ENCODE measurements at places on chromosomes 7 and 10. TPM values are rescaled to one million over a fixed set of nuclear protein-coding genes. Genes with fewer than 3 reads are reported as not detected.

Gene SPDYE2
- not detected for total RNA-seq

Gene MYH16
- total RNA-seq = not detected

Gene ADRB1
- not detected for total RNA-seq

Gene ELFN1
- 12.3 TPM for total RNA-seq

Gene STEAP1B
- 1.2 TPM for total RNA-seq

- H3K36me3 ChIP-seq = peaks cover 15% of the 10 kb centered on the region
- H3K27ac ChIP-seq = peak overlapping the region; percentile 83
- H3K4me1 ChIP-seq = peaks cover 19% of the 10 kb centered on the region
- DNase-seq = no peak
These were observed 30.5 kb upstream of the DDX50 start for GRCh38 chr10:68870545-68871104.

GRCh38 chr10:621981-622740 lies 67.3 kb downstream of the DIP2C start:
- no peak overlapping the region for H3K4me3 ChIP-seq
- peaks cover 45% of the 10 kb centered on the region for H3K4me1 ChIP-seq
- DNase-seq = no peak
- no peaks in the 10 kb centered on the region for H3K27me3 ChIP-seq
- H3K36me3 ChIP-seq = peaks cover 2% of the 10 kb centered on the region

- no peaks in the 10 kb centered on the region for H3K36me3 ChIP-seq
- no peak for DNase-seq
These were observed 351.6 kb upstream of the ZMIZ1 start for GRCh38 chr10:78717200-78717599.

DNA sequence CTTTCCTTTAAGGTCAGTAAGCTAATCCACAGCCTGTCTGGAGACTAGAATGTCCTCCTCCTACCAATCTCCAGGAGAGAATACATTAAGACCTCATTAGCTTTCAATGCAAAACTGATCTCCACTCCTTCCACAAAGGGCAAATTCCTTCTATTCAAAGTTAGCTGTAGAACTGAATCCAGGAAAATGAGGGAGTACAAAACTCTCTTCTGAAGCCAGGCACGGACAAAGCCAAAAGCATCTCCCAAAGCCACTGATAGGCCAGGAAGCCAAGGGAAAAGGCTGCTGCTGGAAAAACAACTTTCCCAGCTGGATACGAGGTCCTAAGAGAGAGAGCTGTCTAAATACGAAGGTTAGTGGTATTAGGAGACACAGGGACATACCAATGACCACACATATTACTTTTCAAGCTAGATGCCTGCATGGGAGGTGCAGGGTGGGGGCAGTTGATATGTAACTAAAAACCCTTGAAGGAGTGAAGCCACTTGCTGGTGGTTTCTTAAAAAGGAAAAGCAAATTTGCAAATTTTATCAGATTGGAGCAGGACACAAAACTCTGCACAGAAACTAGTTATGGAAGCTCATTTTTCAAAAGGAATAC lies 43.6 kb downstream of the MKX start:
- H3K4me1 ChIP-seq = no peaks in the 10 kb centered on the region
- DNase-seq = no peak
- H3K4me3 ChIP-seq = no peak overlapping the region
- H3K36me3 ChIP-seq = no peaks in the 10 kb centered on the region

GRCh38 chr10:131448171-131448570 lies 136.7 kb upstream of the TCERG1L start:
- DNase-seq = no peak
- peaks cover 8% of the 10 kb centered on the region for H3K4me1 ChIP-seq
- no peak overlapping the region for H3K4me3 ChIP-seq
- H3K27ac ChIP-seq = no peak overlapping the region

- peaks cover 1% of the 10 kb centered on the region for H3K4me1 ChIP-seq
- DNase-seq = no peak
- no peaks in the 10 kb centered on the region for H3K36me3 ChIP-seq
- H3K27ac ChIP-seq = no peak overlapping the region
- no peak overlapping the region for H3K4me3 ChIP-seq
These were observed 205.8 kb upstream of the TEX47 start for GRCh38 chr7:89001306-89001705.

DNA sequence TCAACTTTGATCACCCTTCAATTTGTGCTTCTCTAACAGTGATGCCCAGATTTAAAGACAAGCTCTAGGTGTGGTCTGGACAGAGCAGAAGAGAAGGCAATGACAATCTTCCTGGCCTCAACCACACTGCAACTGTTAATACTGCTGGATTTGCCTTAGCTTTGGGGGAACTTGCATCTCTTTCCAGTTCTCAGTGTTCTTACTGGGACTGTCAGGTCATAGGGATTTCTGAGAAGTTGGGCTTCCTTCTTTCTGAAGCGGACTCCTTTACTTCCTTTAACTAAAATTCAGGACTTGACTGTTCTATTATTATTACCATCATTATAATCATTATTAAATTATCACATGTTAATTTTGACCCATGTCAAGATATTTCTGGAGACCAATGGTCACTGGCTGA lies 80.8 kb downstream of the OSBPL3 start:
- no peak for DNase-seq
- no peaks in the 10 kb centered on the region for H3K36me3 ChIP-seq
- H3K4me3 ChIP-seq = no peak overlapping the region
- H3K4me1 ChIP-seq = peaks cover 6% of the 10 kb centered on the region
- no peaks in the 10 kb centered on the region for H3K27me3 ChIP-seq

GRCh38 chr7:128021366-128021765 lies 9.9 kb downstream of the LRRC4 start:
- H3K36me3 ChIP-seq = peaks cover 14% of the 10 kb centered on the region
- H3K4me1 ChIP-seq = peaks cover 2% of the 10 kb centered on the region
- H3K4me3 ChIP-seq = no peak overlapping the region
- H3K27me3 ChIP-seq = no peaks in the 10 kb centered on the region
- DNase-seq = no peak
- peak overlapping the region; percentile 22 for H3K27ac ChIP-seq

- DNase-seq = no peak
- H3K27me3 ChIP-seq = no peaks in the 10 kb centered on the region
- no peaks in the 10 kb centered on the region for H3K4me1 ChIP-seq
- H3K36me3 ChIP-seq = no peaks in the 10 kb centered on the region
These were observed 55.1 kb upstream of the ZEB1 start for GRCh38 chr10:31263903-31264302.

DNA sequence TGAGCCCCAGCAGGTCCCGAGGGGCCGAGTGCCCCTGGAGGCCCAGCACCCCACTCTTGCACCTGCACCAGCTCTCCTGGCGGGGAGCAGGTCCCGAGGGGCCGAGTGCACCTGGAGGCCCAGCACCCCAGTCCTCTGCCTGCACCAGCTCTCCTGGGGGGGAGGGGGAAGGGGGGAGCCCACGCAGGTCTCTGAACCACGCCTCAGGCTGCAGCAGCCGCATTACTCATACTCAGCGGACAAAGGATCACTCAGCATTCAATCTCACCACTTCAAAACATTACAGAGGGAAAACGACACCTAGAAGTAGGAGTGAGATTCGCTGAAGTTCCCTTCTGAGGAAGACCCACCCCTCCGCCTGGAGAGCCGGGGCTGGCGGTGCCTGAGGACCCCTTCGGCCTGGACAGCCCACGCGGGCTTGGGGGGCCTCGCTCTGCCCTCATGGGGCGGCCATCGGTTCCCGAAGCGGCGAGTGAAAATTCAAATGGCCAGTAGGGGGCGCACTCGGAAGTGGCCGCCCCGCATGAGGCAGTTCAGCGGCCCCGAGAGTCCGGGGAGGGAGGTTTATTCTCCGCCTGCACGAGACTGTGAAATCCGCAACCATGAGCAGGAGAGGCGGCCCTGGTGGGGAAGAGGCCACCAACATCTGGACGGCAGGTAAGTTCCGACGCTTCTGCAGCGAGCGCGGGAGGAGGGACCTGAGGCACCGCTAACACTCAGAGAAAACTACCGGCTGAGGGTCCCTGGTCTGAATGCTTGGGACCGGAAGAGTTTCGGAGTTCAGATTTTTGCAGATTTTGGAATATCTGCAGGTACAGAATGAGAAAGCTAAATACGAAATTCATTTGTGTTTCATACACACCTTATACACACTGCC lies 1.1 kb upstream of the GPER1 start:
- H3K27ac ChIP-seq = peak overlapping the region; percentile 80
- peaks cover 12% of the 10 kb centered on the region for H3K4me1 ChIP-seq
- DNase-seq = peak; percentile 61
- H3K36me3 ChIP-seq = peaks cover 3% of the 10 kb centered on the region

- peaks cover 19% of the 10 kb centered on the region for H3K27me3 ChIP-seq
- no peak for DNase-seq
- H3K4me1 ChIP-seq = peaks cover 3% of the 10 kb centered on the region
- H3K36me3 ChIP-seq = no peaks in the 10 kb centered on the region
- H3K4me3 ChIP-seq = no peak overlapping the region
These were observed 55.3 kb downstream of the CH25H start for GRCh38 chr10:89151857-89152256.

- DNase-seq = no peak
- no peaks in the 10 kb centered on the region for H3K27me3 ChIP-seq
- H3K27ac ChIP-seq = peak overlapping the region; percentile 85
- H3K4me3 ChIP-seq = no peak overlapping the region
- H3K36me3 ChIP-seq = peaks cover 8% of the 10 kb centered on the region
- H3K4me1 ChIP-seq = peaks cover 3% of the 10 kb centered on the region
These were observed 13.2 kb downstream of the YKT6 start for GRCh38 chr7:44213877-44214388.

DNA sequence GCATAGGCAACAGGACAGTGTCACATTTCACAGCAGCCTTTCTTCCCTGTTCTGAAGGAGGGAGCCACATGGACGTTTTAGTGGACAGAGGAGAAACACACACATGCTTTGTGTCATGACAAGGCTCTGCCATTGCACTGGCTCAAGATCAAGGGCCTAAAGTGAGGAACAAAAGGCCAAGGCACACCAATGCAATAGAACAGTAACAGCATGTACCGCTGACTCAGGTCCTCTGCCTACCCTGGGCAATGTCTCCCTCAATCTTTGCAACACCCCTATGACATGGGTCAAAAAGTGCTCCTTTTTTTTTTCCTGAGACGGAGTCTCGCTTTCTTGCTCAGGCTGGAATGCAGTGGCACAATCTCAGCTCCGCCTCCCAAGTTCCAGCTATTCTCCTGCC lies 57.8 kb upstream of the SDK1 start:
- peaks cover 4% of the 10 kb centered on the region for H3K36me3 ChIP-seq
- H3K4me3 ChIP-seq = no peak overlapping the region
- peak overlapping the region; percentile 68 for H3K27ac ChIP-seq
- peaks cover 7% of the 10 kb centered on the region for H3K27me3 ChIP-seq
- peaks cover 22% of the 10 kb centered on the region for H3K4me1 ChIP-seq
- no peak for DNase-seq

DNA sequence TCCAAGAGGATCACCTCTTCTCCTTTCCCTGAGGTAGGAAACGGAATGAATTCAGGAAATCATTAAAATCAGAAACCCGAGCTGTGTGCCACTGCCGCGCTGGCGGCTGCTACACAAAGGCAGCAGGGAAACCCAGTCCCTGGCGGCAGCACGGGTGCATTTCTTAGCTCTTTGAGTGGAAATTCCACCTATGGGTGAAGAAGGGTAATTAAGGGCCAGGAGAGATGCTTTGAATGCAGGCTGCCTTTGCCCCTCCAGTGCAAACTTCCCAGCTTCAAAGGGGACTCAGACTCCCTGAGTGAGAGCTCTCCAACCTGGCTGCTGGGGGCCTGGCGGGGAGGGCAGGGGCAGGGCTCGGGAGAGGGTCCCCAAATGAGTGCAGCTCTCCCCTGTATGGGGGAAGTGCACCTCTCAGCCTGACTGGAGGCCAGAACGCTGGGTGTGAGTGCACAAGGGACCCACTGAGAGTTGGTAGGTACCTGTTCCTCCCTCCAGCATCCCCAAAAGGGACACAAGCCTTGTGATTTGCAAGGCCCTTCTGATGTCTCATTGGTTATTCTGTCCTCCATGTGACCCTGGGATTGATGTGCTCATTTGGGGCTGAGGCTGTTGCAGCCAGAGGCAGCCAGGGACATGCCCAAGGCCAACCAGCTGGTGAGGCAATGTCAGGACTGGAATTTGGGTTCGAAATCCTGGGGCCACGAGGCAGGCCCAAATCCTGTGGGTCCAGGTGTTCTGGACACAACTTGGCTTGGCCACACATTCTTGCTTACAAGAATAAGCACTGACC lies 16.3 kb upstream of the ZMIZ1 start:
- no peaks in the 10 kb centered on the region for H3K27me3 ChIP-seq
- peak; percentile 43 for DNase-seq
- H3K36me3 ChIP-seq = no peaks in the 10 kb centered on the region

DNA sequence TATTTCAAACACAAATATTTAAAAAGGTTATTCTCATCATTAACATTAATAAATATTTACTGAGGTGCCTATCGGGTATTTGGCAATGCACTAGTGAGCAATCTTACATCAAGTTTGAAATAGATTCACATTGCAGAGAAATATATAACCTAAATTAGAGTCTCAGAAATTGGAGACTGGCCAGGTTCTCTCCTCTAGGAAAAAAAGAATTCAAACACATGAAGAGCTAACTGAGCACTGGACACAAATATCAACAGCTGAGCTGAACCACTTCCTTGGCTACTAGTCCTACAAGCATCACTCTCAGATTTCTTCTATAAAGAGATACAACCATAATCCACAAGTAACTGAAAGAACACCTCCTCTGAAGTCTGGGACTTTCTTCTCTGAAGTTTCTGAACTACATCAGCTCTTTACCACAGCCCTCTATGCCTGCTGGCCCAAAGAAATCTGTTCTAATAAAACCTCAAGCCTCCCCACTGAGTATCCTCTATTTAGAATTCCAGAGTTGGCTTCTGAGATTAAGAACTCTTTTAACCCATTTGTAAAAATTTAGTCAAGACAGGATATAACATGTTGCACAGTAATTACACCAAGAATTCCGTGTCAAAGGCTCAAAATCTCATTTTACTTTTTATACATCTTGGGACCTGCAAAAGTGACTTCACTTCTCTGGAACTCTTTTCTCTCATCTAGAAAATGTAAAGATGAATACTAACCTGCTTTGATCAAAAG lies 45.2 kb downstream of the MTERF1 start:
- H3K36me3 ChIP-seq = no peaks in the 10 kb centered on the region
- H3K27me3 ChIP-seq = no peaks in the 10 kb centered on the region
- no peak overlapping the region for H3K4me3 ChIP-seq
- DNase-seq = no peak

Measured in progenitor cell of endocrine pancreas (in vitro differentiated cells).